GOT3 (cell line): ENCODE measurements at places on chromosomes 1 and 21.

DNA sequence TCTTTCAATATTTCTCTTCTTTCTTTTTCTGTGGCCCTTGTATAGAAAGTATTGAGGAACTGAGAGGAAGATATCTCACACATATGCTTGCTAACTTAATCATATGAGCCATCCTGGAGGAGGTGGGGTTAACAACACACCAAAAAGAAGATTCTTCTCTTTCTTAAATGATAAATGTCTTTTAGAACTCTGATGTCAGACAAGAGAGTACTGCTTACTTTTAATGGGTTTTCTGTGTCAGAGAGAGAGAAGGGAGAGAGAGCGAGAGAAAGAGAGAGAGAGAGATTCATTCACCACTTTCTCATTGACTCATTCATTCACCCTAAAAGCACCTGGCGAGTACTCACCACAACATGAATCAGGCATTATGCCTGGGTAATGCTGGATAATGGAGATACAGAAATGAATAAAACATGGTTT, 250.3 kb upstream of the SGIP1 start:
- no peak for DNase-seq

DNA sequence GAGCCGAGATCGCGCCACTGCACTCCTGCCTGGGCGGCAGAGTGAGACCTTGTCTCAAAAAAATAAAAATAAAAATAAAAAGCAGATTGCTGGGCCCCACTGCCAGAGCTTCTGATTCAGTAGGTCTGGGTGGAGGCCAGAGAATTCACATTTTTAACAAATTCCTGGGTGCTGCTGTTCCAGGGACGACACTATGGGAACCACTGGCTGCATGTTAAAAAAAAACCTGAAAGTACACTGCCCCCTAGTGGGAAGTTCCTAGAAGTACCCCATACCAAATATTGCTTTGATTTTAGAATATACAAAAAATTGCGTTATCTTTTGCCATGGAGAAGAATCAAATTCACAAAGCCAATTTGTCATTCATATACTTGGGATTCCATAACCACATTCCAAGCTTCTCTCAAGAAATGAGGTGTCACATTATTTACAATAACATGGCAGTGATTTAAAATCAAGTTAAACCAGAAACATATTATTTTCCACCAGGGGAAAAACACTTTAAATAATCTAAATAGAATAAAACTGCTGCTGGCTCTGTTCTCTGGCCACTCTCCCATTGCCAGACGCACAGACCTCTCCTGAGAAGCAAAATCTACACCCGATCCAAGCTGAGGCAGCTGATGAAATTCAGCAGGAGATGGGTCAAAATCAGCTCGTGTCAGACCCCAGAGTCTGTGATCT, 27.4 kb downstream of the SYF2 start:
- DNase-seq: no peak

DNA sequence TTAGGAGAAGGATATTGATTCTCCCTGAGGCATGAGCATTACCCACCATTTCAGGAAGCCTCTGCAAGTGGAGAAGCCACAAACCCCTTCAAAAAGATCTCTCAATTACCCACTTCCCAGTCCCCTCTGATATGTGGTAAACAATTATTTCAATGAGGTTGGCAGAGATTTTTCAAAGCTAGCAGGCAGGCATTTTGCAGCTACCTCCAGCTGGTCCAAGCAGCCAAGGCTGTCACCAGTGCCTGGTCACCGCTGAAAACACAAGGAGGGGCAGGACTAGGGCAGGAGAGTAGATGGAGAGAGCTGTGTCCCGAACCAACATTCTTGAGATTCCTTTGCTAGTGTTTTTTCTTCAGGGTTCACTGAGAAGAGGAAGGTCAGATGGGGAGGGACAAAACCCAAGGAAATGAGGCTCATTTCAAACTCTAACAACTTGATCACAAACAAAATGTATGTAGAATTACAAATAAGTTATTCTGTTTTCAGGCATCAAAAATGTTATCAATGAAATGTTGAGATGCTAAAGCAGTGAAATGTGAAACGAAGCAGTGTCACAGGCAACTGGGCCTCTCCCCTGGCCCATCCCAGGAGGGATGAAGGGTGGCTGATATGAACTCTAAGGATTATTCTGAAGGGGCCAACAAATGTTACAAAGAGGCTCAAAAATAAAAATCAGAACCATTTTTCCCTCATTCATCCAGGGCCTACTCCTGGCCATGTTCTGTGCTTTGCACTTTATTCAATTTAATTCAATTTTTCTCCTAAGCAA, 22.3 kb downstream of the APP start:
- DNase-seq: no peak

GRCh38 chr21:29334717-29335428, 36.2 kb downstream of the BACH1 start:
- no peak for DNase-seq

DNA sequence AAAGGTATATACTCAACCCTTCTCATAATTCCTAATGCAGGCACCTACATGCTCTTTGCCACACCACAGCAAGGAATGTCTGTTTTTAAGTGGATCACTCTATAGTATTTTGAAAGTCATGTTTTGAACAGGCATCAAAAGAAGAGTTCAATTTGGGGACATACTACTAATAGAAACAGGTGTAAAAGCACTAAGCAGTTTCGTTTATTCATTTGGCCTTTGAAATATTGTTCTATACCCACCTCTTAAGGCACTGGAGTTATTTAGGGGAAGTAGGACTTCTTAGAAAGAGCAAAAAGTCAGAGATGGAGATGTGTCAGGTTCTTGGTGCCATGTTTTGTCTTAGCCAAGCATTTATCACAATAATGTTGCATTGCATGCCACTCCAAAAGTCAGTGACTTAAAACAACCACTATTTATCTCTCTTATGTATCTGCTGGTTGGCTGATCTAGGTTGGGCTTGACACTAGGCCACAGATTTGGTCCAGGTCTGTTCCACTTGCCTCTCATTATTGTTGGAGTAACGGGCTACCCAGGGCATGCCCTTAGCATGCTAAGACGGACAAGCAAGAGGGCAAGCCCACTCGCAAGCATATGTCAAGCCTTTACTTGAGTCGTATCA, 107.5 kb downstream of the RGL1 start:
- DNase-seq: no peak

- no peak for DNase-seq
These were observed 15.0 kb downstream of the CDKN2C start for GRCh38 chr1:50985094-50985493.

DNA sequence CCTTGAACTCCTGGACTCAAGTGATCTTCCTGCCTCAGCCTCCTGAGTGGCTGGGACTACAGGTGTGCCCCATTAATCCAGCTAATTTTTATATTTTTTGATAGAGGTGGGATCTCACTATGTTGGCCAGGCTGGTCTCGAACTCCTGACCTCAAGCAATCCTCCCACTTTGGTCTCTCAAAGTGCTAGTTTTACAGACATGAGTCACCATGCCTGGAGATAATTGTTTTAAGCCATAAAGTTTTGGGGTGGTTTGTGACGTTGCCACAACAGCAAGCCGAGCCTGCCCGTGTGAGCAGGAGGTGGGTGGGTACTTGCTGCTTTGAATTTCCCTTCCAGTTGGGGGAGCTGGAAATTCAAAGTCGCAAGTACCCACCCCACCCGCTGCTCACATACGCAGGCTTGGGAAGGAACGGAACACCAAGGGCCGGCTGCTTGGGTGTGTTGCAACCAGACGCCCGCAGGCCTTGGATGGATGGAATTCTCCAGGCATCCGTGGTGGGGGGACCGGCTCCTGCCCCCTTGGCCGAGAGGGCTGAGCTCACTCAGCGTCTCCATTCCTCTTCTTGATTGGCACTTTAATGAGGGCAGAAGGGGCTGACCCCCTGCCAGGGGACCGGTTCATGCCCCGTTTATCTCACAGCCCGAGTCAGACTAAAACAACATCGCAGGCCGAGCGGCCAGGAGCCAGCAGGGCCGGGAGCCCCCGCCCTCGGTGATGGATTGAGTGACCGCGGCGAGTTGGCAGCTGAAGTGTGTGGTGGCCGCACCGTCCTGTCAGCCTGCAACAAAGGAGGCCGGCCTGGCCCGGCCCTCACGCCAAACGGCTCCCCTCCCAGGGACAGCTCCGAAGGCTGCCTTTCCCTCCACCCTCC, 78.1 kb downstream of the DHRS3 start:
- no peak for DNase-seq

GRCh38 chr1:168273575-168273974, 7.1 kb upstream of the TBX19 start:
- DNase-seq: no peak

GRCh38 chr1:17723684-17724083, 31.4 kb upstream of the ACTL8 start:
- no peak for DNase-seq

- no peak for DNase-seq
These were observed 7.8 kb downstream of the LMOD1 start for GRCh38 chr1:201938440-201939035.

DNA sequence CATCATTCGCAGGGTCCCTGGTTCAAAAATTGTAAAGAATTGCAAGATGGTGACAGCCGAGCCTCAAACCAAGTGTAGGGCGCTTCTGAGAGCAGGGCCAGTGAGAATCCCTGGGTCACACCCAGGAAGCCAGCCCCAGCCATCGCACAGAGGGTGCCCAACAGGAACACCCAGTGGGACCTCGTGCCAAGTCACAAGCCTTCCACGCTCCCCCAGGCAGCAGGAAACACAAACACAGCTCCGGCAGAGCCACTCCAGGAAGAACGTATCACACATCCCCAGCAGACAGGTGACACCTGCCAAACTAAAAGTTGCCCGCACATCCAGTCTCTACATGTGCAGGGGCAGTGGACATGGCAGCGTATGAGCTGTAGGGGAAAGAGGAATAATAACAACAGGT, 20.2 kb downstream of the DHRS3 start:
- no peak for DNase-seq

- no peak for DNase-seq
These were observed 50.0 kb downstream of the TSEN15 start for GRCh38 chr1:184101571-184101970.

DNA sequence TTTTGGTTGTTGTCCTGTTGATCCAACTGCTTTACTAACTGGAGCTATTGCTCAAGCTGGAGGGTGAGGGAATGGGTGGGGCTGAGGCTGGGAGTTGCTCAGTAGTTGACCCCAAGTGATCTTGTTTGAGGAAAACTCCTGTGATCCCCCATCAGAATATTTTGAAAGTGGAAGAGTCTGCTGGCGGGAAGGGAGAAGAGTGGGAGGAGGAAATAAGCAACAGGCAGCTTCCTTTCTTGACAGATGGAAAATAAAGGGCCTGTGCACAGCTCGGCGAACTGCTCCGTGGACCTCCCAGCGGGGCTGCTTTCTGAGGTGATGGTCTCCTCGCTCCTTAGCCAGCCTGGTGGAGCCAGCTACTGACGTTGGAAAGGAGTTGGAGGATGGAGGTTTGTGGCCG, 199.1 kb upstream of the LMO4 start:
- no peak for DNase-seq

DNA sequence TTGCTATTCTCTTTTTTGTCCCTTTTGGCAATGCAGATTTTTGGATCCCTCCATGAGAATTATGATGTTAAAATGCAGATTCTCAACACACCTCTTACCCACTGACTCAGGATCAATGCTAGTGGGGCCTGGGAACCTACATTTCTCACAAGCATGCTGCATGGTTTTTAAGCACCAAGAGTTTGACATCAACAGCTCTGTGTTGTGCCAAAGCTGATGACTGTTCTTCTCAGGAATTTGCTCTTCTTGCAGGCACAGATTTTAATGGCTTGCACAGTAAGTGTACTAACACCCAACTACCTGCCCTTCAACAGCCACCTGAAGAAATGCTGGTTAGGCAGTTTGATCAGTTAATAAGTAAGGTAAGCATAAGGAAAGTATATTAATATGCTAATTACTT, 468.7 kb downstream of the PTBP2 start:
- DNase-seq: no peak

GRCh38 chr21:27209546-27209945, 242.7 kb upstream of the ADAMTS5 start:
- no peak for DNase-seq

- DNase-seq: no peak
These were observed 21.8 kb downstream of the SLC27A3 start for GRCh38 chr1:153796786-153797659.

- no peak for DNase-seq
These were observed 600.5 kb downstream of the USP25 start for GRCh38 chr21:16330082-16330907.

- no peak for DNase-seq
These were observed 96.5 kb downstream of the PAPPA2 start for GRCh38 chr1:176559474-176559873.

DNA sequence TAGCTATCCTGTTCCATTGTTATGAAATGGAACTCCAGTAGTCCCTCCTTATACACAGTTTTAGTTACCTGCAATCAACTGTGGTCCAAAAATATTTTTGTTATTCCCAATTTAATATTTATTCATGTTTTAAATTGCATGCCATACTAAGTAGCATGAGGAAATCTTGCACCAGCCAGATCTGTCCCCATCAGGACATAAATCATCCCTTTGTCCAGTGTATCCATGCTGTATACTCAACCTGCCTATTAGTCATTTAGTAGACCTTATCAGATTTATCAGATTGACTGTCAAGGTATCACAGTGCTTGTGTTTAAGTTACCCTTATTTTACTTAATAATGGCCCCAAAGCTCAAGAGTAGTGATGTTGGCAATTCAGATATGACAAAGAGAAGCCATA, 207.9 kb upstream of the DMRTA2 start:
- DNase-seq: no peak

GRCh38 chr21:16788584-16788983, 724.3 kb upstream of the CXADR start:
- DNase-seq: no peak

- no peak for DNase-seq
These were observed 14.1 kb downstream of the TMEM53 start for GRCh38 chr1:44660176-44660575.

DNA sequence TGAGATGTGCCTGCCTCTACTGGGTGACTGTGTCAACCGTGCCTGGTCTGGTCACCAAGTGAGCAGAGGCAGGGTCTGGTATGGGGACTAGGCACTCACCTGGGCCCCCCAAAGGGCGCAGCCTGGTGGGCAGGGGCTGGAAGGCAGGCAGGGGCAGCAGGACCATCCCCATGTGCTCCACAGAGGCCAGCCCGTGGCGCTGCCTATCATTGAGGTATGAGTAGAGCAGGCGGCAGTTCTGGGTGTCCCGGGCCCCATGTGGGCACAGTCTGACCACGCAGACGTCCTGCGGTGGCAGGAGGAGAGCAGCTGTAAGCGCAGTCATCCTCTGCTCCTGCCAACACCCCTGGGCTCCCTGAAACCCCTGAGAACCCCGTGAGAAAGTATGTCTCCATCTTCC, 23.7 kb downstream of the SPOCD1 start:
- no peak for DNase-seq
